ENCODE measurements at places on chromosomes 7 and 10.

- no peak for DNase-seq
These were observed 3.4 kb upstream of the LARP4B start for GRCh38 chr10:934746-935406.

DNA sequence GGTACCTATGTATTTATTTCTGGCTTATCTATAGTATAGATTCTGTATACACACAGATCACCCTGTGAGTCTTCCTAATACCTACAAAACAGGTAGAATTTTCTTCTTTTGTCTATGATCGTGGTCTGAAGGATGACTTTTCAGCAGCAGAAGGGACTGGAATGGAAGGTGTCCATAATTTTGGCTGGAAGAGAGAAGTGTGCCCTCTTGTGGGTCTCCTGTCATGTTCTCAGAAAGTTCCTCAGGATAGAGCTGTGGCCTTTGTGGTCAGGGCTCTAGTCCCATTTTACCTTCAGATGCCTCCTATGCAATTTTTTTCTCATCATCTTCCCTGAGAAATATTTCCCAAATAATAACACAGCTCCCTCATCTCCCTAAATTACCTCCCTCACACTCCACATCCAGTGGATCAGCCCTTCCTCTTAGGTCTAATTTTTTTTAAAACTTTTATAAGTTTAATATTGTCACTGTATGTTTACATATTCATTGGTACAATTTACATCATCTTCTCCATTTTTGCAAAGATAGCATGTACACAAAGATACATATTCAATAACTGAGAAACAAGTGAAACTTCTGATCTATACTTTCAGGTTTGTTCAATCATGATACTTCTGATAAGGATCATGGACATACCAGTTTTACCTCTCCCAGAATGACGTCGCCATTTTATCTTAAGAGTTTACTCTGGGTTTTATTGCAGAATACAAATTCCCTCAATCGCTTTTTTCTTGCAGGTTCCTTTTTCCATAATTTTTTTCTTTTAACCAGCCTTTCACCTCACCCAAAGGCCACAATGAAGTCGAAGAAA lies 112.7 kb downstream of the REEP3 start:
- no peak for DNase-seq

- DNase-seq: no peak
These were observed 1.8 kb downstream of the IMPDH1 start for GRCh38 chr7:128407751-128408708.

DNA sequence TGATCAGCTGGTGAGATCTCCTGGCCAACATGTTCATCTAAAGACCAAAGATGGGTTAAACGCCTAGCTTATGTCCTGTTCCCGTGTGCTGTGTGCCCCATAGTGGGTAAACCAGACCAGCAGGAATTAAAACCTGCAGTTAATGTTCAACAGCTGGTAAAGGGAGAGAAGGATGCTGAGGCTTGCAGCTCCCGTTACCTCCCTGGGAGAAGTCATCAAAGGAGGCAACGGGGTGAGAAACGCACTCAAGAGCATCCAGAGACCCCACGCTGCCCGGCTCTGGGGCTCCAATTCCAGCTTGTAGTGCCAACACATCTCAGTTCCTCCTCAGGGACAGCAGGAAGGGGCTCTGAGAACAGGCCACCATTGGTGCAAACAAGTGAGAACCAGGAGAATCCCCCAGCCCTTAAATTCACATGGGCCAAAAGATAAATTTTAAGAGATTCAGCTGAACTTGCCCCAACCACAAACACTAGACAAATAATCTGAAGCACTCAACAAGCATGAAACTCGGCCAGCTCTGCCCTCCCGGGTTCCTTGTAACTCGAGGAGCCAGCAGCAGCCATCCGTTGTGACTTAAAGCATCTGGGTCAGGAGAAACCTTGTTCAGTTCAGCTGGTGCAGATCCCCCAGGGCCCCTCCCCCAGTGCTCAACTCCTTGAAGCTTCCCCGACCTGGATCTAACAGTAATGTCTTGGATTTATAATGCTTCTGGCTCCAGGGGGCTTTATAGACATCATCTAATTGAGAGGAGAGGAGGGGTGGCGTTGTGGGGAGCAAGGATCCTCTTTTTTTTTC lies 29.4 kb downstream of the FAM241B start:
- no peak for DNase-seq

GRCh38 chr7:137403353-137403695 lies 59.8 kb upstream of the PTN start:
- no peak for DNase-seq

DNA sequence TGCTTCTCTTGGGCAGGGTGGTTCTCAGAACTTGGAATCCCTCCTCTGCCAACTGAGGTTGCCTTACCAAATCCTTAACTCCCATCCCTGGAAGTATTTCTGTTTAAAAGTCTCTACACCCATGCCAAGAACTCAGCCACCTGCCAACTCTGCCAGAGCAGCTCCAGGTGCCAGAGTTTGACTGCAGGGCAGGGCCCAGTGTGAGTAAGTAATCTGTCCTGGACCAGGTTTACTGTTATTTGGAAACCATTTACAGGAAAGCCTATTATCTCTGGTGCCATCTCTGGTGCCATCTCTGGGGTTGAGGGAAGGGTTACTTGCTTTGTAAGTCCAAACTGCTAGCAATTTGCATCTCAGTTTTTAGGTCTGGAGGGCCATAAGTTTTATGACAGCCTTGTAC lies 2.5 kb downstream of the TSPAN15 start:
- no peak for DNase-seq

GRCh38 chr10:116465546-116465945 lies 37.9 kb downstream of the PNLIPRP3 start:
- no peak for DNase-seq

DNA sequence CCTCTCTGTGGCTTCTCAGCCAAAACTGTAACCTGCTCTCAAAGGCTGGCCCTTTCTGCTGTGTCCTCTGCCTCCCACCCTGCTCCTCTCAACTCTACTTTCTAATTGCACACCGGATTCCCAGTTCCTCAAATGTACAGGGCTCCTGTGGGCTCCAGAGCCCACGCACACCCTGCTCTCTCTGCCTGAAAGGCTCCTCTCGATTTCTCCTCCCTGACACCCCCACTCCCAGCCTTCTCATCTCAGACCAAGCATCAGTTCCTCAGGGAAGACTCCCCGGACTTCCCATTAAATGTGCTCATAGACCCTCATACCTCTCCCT lies 111.7 kb upstream of the STEAP1B start:
- DNase-seq: no peak

- DNase-seq: no peak
These were observed 14.3 kb downstream of the EIF4EBP2 start for GRCh38 chr10:70418229-70418628.

DNA sequence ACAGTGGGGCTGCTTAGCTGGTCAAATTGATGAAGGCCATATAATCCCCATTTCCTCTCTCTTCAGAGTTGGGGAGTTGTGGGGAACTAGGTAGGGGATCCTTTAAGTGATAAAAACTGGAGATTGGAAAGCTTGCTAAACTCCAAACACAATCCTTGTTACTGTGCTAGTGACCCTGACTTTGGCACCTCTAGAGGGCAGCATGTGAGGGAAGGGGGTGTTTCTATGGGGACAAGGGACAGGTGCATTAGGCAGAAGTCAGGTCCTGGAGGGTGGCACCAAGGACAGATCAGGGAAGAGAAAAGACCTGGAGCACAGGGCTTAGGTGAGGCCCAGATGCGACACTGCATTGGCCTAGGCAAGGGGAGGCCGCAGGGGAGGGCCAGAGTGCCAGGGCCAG lies 66.9 kb downstream of the CDHR3 start:
- DNase-seq: no peak

DNA sequence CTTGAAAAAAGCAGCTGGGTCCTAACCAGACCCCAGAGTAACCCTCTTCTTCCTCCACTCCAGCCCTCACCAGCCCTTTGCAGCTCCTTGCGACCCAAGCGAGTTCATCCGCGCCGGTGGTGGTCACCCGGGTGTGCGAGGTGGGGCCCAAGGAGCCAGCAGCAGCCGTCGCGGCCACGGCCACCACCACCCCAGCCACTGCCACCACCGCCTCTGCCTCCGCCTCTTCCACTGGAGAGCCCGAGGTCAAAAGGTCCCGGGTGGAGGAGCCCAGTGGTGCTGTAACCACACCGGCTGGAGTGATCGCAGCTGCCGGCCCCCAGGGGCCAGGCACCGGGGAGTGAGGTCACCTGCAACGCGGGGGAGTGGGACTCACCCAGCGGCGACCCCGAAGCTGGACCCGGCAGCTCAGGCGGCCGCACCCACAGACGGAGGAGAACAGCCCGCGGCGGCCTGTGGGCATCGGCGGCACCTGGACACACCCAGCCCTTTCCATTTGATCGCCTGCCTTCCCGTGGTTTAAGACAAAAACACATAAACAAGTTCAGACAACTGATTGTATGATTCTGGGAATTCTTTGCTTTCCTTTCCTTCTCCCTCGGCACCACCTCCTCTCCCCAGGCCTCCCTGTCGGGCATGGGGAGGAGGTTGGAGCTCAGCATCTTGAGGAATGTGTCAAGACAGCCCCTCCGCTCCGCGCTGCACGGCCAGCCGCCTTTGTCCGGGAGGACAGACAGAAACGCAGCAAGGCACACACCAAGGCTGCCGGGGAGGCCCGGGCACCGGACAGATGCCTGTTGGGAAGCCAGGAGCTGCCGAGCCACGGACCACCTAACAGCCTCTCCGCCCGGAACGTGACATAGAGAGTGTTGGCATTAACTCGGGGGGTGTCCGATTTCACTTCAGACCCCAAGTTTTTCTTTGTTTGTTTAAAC lies 13.0 kb upstream of the AP5Z1 start:
- DNase-seq: no peak

DNA sequence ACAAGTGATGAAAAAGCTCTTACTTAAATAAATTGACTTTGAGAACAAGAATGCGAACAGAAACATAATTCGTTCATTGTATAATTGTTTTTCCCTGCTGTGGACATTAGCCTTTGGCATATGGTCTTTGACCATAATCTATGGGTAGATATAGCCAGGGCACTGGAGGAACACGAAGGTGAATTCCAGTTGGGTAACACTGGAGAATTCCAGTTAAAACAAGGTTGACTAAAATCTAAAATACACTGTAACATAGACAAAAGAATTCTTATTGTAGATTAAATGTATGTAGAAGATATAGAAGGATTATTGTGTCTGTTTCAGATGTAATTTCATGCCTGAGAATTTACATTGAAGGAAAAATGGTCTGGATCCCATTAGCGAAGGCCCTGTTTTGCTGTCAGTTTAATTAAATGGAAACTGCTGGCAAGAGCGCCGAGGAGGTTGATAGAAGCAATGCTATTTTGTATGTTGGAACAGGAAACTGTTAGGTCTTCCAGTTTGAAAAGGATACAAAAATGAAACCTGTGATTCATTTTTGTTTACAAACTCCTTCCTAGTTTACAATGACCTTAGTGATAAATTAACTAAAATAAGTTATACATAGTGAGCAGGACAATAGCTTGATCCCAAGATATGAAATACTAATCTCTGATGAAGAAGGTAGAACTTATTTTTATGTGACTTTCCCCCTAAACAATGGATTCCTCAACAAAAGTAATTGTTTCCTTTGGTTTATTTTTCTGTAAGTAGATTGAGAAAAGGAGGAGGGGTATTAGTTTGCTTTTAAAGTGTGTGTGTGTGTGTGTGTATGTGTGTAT lies 68.9 kb downstream of the ARID5B start:
- DNase-seq: no peak

- DNase-seq: no peak
These were observed 13.3 kb downstream of the KAT6B start for GRCh38 chr10:74839708-74840107.

DNA sequence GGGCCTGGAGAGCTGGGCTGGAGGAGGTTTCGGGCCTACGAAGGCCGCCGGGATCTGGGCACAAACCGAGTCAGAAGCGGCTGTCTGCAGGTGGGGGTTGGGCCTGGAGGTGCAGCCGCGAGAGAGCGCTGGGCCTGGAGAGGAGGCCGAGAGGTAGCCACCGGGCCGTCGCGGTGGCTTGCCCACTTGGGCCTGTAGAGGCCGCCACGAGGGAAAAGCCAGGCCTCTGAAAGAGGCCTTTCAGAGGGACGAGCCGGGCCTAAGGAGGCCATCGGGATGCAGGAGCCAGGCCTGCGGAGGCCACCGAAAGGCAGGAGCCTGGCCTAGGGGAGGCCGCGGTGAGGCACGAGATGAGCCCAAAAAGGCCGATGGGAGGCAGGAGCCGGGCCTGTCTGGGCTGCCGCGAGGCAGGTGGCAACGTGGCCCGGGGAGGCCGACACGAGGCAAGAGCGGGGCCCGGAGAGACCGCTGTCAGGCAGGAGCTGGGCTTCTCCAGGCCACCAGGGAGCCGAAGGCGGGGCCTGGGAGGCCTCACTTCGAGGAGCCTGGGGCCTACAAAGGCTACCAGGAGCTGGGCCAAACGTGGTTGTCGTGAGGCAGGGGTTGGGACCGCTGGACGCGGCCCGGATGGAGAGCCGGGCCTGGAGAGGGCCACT lies 25.6 kb downstream of the MDH2 start:
- DNase-seq: no peak

Data from HS-5 (cell line).